NCI-H460 (cell line): ENCODE measurements at places on chromosomes 4 and X.

- no peak for DNase-seq
Measured at GRCh38 chr4:171812333-171812664, 905 bp upstream of the GALNTL6 start.

- DNase-seq, result no peak
Measured at GRCh38 chr4:140497747-140498636, at the start of gene MGAT4D. Gene MGAT4D, minus strand, starts transcription at chr4:140498293. Its CDS starts 71 bp downstream, at chr4:140498222.

DNA sequence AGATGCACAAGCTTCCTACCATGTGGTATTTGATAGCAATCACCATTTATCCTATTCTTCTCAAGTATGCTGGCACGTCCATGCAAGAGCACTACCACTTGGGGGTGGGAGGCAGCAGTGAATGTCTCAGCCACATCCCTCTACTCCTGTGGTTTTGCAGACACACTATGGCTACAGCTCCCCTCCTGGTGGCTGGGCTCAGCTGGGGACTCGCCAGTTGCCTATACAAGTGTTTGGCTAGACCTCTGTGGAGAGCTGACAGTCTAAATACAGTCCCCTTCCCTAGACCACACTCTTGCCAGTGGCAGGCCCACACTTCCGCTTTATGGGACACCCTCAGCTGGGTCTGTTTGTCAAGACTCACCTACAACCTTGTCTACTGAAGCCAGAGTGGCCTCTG, 53.2 kb downstream of the ADGRA3 start:
- DNase-seq, result no peak

DNA sequence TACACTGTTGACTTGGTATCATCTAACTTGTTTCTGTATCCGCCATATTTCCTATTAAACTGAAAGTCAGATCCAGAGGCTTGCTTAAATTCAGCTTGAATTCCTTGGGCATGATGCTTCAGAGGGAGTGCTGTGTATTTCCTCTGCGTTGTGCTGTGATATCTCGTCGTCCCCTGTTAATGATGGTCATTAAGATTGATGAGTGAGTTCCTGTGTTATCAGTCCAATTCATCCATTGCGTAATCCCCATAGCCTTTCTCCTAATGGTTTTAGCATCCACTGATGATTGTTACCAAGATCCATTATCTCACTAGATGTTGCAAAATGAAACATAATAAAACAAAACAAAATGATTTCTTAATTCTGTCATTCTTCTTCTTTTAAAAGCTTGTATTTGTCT, 31.3 kb upstream of the CHM start:
- DNase-seq, result no peak

DNA sequence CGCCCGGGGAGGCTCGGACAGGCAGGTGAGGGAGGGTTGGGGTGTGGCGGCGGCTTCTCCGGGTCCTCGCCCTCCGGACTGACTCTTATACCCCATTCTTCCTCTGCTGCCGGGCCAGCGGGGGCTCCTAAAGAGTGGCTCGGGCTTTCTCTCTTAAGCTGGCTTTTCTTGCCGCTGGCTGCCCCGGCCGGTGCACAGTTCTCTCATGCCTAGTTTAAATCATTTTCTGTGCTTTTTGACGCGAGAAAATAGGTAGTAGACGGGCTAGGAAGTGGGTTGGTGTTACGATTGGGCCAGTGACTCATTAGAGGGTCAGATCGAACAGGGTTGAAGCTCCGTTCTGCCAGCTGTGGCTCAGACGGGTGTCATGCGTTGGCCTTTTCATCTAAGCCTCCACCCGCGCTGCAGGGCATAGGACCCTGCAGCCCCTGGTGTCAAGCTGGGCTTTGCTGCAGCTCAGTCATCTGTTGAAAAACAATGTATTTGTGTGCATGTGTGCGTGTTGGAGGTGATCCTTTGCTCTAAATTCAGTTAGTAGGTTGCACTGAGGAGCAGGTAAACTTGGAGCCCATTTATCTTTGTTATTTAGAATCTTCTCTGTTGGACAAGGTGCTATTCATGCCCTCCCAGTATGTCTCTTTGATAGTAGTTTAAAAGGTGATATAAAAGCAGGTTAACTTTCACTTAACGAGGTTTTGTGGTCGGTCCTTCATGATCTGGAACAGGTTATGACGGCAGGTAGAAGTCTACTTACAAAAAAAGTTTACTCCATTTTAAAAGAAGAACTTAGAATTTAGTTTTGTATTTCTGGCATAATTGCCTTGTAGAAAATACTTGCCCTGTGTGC, 802 bp downstream of the BMP2K start:
- no peak for DNase-seq
